ENCODE measurements at places on chromosomes 12 and 14.

- DNase-seq: no peak
These were observed 32.6 kb upstream of the MAX start for GRCh38 chr14:65134651-65135579.

DNA sequence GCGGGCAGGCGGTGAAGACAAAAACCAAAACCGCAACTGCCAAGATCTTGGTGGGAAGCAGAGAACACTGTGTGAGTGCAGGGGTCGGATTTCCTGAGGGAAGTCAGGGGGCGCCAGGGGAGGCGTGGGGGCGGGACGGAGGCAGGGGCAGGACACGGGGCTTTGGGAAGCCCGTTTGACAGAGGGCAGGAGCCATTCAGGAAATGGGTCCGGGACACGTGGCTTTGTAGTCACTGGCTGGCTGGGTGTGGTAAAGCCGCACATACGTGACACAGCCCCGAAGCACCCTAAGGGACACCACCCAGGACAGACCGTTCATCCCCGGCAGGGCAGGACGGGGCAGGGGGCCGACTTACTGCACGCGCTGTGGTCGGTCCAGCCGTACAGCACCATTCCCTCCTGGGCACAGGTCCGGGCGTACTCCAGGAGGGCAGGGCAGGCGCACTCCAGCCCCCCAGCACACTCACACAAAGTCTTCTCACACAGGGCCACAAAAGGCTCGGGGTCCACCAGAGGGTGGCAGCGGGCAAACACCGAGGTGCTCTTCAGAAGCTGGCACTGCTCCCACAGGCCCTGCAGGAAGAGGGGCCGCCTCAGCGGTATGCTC lies 49.4 kb downstream of the VWF start:
- no peak for DNase-seq

- DNase-seq: no peak
These were observed 127.3 kb upstream of the HIF1A start for GRCh38 chr14:61567838-61568571.

- DNase-seq: no peak
These were observed 38.0 kb upstream of the FKBP4 start for GRCh38 chr12:2756756-2757155.

DNA sequence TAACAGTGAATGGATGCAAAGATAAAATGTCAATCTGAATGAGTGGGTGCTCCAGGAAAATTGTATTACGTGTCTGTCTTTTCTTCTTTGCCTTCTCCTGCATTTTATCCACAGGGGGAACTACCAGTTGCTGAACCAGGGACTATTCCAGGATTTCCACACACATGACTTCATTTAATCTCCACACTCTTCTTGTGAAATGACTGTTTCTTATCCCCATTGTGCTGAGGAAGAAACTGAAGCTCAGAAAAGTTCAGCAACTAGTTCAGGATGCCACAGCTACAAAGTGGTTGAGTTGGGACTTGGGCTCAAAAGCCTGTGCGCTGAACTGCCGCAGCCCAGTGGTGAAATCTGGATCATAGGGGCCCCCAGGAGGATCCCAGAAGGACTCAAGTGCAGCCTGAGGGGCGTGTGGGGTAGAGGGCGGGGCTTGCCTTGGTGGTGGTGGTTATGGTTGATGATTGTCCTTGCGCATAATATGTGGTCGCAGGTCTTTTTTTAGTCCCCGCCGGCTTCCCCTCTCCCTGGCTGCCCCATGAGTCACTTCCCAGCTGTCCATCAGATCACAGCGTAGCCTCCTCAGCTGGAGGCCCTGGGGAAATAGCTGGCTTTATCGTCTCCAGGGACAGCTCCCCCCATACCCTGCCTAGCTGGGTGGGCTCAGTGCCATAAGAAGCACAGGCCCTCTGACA lies 235.2 kb upstream of the CRY1 start:
- DNase-seq: no peak

DNA sequence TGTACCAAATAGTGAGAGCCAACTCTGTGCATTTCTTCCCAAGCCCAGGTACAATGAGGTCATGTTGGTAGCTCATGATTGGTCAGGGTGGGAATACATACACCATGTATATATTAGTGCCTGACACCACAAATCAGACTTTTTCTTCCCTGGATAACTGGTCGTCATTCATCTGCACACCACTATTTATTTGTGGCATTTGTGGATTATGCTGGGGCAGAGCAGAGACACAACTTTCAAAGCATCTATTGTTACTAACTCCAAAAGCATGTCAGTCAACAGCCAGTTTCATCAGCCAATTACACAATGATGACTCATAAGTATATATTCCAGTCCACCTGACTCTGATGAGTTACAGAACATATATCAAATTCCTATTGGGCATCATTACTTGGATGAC lies 181.7 kb downstream of the ADAMTS20 start:
- no peak for DNase-seq

DNA sequence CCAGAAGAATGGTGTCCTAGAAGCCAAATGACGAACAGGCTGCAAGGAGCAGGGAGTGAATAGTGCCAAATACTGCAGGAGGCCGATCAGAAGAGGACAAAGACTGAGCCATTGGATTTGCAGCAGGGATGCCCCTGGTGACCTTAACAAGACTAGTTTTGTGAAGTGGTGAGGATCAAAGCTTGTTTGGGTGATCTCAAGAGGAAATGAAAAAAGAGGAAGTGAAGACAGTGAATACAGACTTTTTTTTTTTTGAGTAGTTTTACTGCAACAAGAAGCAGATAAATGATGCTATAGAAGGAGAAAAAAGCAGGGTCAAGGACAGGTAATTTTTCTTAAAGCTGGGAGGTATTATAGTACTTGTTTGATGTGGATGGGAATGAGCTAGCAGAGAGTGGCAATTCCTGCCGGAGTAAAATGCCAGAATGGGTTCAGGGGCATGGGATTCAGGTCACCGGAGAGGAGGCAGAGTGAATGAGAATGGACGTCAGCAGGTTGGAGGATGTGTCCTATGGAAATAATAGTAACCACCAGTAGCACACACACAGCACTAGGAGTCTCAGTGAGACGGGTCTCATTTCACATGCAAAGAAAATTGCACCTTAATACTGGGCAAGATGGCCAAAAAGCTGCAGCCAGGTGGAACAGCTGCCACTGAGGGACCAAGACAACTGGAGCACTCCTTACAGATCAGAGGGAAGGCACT lies 345.8 kb upstream of the CCDC196 start:
- DNase-seq: no peak

DNA sequence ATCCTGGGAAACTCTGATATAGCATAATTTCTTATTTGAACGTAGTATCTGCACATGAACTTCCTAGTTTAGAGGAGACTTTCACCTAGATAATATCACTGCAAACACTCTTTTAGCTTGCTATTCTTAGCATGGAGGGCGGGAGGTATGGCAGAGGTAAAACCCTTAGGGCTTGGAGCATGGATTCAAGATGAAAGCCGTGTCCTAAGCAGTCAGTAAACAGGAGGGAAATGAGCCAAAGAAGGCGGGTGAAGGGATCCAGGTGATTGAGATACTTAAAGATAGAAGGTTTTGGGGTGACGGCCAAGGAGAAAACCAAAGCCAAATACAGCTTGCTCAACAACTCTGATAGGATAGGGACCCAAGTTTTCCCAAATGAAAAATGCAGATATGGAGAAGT lies 107.1 kb upstream of the BCAT1 start:
- DNase-seq: no peak

- DNase-seq: no peak
These were observed 26.8 kb upstream of the DAAM1 start for GRCh38 chr14:59161561-59162175.

DNA sequence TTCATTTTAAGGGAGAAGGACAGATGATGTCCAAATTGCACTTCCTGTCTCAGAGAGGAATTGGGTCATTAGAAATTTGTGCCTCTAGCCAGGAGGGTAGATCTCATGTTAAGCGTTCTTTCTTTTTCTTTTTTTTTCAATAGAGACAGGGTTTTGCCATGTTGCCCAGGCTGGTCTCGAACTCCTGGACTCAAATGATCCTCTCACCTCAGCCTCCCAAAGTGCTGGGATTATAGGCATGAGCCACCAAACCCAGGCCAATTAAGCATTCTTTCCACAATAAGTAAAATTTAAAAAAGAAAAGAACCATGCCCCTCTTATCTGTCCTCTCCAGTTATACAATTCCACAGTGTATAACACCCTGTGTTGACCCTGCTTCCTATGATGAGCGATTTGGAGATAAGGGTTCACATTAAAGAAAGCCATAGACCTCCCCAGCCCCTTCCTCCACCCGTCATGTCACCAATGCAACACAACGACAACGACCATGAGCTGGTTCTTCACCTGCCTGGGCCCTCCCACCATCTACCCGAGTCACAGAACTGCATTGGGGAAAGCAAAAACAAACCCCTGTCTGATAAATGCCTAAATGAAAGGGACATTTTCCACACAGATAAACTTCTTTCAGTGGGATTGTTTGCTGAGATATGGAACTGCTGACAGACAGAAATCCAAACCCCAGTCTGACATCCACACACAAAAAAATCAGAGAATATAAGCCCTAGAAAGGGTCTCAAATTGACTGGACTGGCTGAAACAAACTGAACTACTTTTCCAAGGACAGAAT lies 37.3 kb downstream of the SSH1 start:
- no peak for DNase-seq

- DNase-seq: no peak
These were observed 803.0 kb upstream of the MGAT4C start for GRCh38 chr12:87059231-87059630.

- DNase-seq: no peak
These were observed 2.0 kb upstream of the PCED1B start for GRCh38 chr12:47077206-47078085.

GRCh38 chr12:51621156-51621922 lies 30.3 kb downstream of the SCN8A start:
- no peak for DNase-seq

- DNase-seq: no peak
These were observed 31.1 kb downstream of the IRF2BPL start for GRCh38 chr14:76997257-76997970.

DNA sequence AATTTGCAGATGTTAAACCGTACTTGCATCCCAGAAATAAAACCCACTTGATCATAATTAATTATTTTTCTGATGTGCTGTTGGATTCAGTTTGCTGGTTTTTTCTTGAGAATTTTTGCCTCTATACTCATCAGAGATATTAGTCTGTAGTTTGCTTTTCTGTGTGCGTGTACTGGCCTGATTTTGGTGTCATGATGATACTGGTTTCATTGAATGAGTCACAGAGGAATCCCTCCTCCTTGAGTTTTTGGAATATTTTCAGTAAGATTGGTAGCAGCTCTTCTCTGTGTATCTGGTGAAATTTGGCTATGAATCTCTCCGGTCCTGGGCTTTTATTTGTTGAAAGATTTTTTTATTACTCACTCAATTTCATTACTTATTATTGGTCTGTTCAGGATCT lies 100.4 kb upstream of the PMCH start:
- DNase-seq: no peak

DNA sequence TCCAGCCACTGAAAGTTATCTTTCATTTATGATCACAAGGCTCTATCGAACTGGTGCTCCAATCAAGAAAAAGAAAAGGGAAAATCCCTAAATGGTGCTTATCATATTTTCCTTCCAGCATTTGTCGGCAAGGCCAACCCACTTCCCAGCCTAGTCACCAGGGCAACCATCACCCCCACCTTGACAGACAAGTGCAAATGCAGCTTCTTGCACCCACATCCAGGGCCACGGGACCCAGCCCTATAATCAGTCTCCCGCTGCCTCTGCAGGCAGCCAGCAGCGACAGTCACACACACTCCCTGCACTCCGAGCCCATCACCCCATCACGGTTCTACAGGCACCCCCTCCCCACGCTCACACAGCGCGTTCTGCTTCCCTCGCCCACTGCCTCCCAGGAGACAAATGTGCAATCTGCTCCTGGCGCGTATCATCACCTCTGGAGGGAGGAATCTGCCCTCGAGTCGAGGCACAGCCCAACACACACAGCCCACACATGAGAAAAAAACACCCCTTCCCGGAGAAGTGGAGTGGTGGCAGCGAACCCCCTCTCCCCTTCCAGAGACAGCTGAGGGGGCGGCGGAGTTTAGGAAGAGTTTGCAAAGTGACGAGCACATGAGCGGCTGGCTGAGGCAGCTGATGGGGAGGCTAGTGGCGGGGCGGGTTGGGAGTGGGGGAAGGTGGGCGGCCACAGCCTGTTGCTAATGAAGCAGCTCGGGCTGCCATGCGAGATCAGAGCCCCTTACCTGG lies 9.3 kb upstream of the PPP4R4 start:
- DNase-seq: no peak

GRCh38 chr12:25741917-25742316 lies 188.8 kb upstream of the LMNTD1 start:
- no peak for DNase-seq

- DNase-seq: no peak
These were observed 168.0 kb upstream of the HMGA2 start for GRCh38 chr12:65656156-65656882.

DNA sequence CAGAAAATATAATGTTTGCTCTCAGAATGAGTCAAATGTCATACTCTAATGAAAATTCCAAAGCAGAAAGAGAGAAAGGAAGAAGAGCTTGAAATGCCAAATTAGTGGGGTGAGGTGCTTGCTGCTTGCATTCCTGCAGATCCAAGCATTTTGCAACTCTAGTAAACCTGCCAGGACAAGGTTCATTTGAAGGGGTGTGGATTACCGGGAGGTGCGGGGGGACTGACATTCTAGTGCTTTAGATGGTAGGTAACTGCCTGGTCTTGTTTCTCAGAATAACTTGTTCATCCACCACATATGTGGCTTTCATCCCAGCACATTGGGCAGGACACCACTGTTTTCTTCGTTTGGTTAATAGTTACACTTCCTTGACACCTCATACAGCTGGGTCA lies 144.4 kb downstream of the AKAP6 start:
- DNase-seq: no peak

- DNase-seq: no peak
These were observed 55.2 kb upstream of the GNPNAT1 start for GRCh38 chr14:52846591-52846990.

DNA sequence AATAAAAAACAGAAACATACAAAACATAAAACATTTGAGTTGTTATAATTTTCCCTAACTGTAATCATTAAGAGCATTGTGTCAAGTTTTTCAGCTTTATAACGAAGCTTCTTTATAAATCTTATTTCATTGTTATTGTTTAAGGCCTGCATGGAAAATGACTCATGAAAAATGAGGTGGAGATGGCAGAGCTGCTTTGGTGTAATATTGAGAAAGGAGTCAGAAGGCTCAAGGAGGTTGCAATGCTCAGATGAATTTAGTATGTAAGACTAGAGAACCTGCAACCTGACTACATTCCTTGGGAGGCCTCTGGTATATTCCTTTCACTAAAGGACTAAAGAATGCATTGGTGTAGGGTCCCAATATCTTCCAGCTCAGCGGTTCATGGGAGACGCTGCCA lies 61.5 kb downstream of the TMEM30B start:
- DNase-seq: no peak

GRCh38 chr12:71904629-71905028 lies 34.0 kb upstream of the TPH2 start:
- no peak for DNase-seq

Measured in NCI-H1930 (cell line).